ENCODE measurements at places on chromosomes 5 and 9. TPM values are rescaled to one million over a fixed set of nuclear protein-coding genes. Genes with fewer than 3 reads are reported as not detected.

- no peak for DNase-seq
Observed at GRCh38 chr9:130206579-130206978, 34.4 kb downstream of the NCS1 start.

DPP7 gene
- 29.8 TPM for total RNA-seq

DNA sequence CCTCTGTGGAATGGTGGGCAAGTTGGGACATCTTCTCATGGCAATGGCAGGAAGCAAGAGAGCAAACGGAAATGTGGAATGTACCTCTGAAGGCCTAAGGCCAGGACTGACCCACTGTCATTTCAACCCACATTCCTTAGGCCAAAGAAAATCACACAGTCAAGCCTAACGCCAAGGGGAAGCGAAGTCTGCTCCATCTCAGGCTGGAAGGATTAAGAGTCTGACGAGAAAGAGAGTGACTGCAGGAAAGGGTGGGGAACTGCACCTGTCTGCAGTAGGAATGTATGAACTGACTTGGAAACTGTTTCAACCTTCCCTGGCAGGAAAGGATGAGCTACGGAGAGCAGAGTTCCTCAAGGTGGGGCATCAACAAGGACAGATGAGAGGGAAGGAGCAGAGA lies 90.2 kb upstream of the TAS2R1 start:
- DNase-seq: no peak

BOD1 gene
- 74.6 TPM for total RNA-seq

DNA sequence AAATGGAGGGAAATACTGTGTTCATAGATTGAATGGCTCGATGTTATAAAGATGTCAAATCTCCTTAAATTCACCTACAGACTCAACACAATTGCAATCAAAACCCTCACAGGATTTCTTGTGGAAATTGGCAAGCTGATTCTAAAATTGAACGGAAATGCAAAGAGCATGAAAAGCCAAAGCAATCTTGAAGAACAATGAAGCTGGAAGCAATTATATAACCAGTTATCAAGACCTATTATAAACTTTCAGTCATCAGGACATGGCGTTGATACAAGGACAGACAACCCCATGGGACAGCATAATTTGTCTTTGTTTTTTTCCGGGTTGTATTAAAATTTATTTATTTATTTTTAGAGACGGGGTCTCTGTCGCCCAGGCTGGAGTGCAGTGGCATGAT lies 53.5 kb upstream of the OTULINL start:
- DNase-seq: no peak

PCSK5 gene
- total RNA-seq: 15.6 TPM

DNA sequence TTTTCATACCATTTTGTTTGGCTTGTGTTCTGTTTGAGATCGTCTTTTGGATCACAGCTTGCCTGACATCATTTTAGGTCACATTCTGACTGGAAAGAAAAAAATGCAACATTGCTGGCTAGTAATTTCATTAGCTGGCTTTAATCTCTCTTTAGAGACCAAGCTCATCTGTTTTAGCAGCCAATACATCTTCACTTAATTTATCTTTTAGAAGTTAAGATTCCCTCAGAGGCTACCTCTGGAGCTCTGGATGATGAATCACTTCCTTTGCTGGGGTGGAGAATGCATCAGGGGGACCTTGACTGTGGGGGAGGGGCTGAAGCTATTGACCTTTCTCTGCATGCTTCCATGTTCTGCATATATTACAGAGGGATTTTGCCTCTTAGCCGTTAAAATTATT lies 181.5 kb upstream of the OTULINL start:
- DNase-seq: no peak

All from spinal cord (tissue), 10 donors.